Kidney glomerular epithelial cell (primary cell): ENCODE measurements at places on chromosomes 12 and 14.

- DNase-seq = no peak
Measured at GRCh38 chr12:22037947-22038346, 8.1 kb upstream of the CMAS start.

- peak; percentile 63 for DNase-seq
Measured at GRCh38 chr12:106954462-106955376, 988 bp upstream of the TMEM263 start.

- DNase-seq = no peak
Measured at GRCh38 chr12:75048767-75049166, 160.9 kb downstream of the KCNC2 start.

DNA sequence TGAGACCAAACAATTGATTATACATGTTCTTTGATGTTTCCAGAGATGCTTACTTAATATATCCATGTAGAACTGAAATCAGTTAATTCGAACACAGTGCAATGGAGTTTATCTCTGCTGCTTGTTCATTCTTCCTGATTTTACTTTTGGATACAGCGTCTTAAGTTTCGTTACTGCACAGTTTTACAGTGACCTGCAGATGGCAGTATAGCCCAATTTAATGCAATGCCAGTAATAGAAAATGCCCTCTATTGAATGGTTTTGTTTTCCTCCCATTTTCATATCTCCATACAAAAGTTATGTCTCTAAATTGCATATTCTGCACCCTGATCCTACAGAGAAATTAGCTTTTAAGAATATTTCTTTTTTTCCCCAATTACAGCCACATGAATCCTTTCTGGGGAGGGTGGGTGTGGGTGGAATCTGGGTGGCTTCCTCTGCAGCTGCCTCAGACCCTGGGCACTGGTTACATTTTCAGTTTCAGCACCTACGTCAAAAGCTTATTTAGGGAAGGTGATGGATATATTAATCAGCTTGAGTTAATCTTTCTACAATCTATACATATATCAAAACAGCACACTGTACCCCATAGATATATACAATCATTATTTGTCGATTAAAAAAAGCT lies 101.1 kb upstream of the DCD start:
- DNase-seq = peak; percentile 52

GRCh38 chr12:128829861-128830504 lies 6.2 kb upstream of the SLC15A4 start:
- no peak for DNase-seq

DNA sequence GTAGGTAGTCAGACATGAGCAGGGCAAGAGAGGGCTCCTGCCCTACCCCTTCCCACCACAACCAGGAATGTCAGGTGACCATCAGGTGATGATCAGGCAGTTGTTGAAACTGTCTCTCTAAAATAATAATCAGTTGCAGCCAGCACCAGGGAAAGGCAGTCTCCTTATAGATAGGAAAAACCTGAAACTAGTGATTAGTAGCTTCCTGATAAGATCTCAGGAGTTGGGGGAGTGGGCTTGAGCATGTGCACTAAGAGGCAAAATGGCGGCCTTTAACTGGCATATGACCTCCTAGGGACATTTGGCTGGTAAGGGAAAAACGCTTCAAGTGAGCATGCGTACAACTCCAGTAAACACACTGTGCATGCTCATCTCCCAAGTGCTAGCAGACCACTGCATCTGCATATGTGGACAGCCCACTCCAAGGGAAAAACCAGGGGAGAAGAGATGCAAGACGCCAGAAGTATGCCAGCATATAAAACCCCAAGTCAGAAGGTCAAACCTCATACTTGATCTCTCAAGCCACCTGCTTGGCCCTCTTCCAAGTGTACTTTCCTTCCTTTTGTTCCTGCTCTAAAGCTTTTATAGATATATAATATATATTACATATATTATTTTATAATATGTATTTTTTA lies 37.1 kb downstream of the TGFB3 start:
- no peak for DNase-seq

- no peak for DNase-seq
Measured at GRCh38 chr12:102522768-102523167, 42.4 kb upstream of the IGF1 start.

- DNase-seq = no peak
Measured at GRCh38 chr12:123907726-123908476, 64.7 kb downstream of the CCDC92 start.

- no peak for DNase-seq
Measured at GRCh38 chr12:46535907-46536306, 163.3 kb upstream of the SLC38A2 start.

DNA sequence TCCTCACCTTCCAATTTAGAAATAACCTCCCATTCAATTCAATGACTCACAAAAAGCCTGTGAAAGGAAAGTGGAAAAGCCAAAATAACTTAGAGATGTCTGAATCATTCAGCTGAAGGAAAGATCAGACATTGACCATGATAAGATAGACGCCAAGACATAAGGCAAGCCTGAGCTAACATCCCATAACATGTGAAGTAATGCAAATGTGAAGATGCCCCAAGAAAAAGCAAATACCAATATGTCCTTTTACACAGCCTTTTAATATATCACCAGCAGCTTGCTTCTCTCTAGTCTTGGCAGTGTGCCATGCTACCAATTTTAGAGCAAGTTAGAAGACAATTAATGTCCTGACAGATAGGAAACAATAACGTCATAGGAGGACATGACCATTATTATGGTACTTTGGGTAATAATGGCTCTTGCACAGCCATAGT lies 2.4 kb upstream of the NUMB start:
- DNase-seq = no peak

DNA sequence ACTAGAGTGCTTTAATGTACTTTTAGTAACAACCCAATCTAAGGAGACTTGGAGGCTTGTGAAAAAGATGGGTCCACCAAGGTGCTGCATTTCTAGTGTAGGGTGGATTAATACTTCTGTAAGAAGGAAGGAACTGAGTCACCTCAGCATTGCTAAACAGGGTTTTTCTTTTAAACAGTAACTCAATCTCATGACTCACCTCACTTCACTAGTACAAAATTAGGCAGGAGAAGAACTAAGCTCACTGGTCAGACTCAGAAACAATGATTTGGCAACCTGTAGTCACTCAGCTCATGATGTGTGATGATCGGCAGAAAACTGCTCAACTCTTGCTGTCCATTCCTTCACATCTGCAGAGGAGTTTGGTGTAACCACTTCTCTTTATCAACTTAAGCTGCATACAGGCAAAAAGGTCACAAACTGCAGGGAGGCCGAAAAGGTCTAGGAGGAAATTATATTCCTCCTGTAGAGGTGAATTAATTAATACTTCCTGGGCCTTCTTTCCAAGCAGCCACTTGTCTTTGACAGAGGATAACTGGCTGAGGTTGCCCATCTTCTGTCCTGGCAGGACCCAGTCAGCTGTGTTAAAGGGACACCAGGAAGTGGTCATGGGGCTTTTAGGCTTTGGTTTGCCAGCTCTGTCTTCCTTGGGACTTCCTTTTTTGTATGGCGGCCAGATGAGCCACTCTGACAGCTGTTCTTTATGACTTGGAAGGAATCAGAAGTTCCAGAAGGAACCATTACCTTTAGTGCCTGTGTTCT lies 466.9 kb downstream of the FUT8 start:
- peak; percentile 85 for DNase-seq

- no peak for DNase-seq
Measured at GRCh38 chr14:61619494-61619893, 75.8 kb upstream of the HIF1A start.

GRCh38 chr12:67649261-67649569 lies 670 bp downstream of the DYRK2 start:
- DNase-seq = no peak

GRCh38 chr12:5185435-5186069 lies 141.9 kb downstream of the KCNA5 start:
- DNase-seq = no peak

DNA sequence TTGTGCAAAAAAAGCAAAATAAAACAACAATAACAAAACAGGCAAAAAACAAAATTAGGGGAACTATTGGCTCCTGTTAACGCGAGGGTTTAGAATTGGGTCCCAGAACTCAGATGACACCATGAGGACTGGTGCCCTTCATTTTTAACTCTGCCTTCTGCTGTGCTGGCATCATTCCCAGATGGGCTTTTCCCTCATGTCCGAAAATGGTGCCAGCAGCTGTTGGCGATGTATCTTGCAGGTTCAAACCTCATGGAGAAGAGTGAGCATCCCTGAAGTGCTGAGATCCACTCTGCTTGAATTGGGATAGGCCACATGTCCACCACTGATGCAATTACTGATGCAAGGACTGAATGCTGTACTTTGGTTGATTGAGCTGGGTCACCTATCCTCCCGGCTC lies 61.1 kb downstream of the MYRFL start:
- DNase-seq = no peak

DNA sequence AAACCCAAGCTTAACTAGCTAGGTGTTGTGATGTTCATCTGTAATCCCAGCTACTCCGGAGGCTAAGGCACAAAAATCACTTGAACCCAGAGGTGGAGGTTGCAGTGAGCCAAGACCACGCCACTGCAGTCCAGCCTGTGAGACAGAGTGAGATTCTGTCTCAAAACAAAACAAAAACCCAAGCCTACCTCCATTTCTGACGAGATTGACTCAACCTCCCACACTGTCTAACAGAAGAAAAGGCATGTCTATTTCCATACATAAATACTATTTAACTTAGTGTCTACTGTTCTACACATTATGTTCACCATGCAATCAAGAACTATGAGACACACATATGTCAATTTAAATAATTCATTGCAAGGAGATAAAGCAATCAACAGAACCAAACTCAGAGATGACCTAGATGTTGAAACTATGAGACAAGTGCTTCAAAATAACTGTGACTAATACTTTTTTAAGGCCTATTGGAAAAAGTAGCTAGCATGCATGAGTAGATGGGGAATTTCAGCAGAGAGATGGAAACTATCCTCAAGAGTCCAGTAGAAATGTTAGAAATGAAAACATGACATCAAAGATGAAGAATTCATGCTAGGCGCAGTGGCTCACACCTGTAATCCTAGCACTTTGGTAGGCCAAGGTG lies 75.9 kb upstream of the DHRS4 start:
- DNase-seq = peak; percentile 86

DNA sequence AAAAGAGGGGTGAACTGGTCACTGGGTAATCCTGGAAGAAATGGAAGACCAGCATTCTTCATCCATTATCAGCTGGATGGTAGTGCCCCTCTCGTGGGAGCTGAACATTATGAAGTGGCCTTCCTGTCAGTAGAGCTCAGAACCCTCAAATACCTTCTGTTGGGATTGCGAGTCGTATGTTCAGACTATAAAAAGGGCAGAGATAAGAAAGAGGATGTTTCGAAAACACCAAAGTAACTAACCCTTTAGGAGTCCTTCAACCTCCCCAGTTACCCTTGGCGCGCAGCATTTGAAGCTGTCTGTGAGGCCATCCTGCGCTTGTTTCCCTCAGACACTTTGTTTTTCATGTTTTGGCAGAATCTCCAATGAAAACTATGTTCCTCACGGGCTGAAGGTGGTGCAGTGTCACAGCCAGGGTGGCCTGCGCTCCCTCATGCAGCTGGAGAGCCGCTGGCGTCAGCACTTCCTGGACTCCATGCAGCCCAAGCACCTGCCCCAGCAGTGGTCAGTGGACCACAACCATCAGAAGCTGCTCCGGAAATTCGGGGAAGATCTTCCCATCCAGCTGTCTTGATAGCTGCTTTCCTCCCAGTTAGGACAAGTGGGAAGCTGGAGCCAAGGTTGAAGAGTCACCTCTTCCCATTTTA lies 19.3 kb upstream of the GALNT16 start:
- no peak for DNase-seq

DNA sequence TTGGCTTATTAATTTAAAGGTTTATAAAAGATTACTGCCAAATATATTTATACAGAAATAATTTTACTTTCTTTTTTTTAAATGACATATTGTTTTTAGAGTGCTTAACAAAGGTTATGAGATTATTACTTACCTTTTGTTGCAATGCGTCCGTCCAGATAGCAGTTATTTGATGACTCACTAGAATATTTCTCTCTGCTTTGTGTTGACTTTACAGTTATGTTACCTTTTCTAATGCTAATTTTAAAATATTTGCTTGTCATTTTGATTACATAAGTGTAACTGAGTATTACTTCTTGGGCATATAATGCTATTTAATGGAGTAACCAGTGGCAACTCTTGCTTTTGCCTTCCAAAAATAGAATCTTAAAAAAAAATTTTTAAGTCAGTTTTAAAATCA lies 6.3 kb upstream of the PZP start:
- no peak for DNase-seq

DNA sequence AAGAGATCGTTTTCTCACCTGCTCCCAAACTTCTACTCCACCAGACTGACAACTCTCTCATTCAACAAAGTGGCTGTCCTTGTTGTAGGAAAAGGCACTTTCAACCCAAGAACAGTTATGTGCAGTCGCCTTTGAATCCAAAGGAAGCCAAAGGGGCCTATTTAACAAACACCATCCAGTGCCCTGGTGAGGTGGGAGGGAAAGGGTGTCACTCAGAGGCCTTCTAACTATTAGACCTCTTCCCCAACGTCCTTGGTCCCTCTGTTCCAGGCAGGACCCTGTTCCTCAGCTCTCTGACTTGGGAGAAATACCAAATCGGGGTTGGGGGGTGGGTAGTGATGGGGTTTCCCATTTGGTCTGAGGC lies 3.2 kb downstream of the SIX4 start:
- DNase-seq = no peak

GRCh38 chr12:132446633-132447326 lies 43.2 kb upstream of the FBRSL1 start:
- DNase-seq = no peak

DNA sequence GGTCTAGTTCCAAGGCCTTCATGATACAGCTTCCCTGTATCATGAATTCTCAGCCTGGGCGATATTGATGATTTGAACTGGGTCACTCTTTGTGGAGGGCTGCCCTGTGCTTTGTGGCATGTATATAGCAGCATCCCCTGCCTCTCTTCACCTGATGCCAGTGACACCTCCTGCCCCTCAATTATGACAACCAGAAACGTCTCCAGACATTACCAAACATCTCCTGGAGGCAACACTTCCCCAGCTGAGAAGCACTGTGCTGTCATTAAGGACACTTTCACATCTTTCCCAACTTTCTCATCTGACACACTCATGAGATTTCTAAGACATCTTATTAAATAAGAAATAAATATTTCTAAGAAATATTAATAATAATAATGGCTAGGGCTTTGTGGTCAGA lies 315.3 kb downstream of the BCL11B start:
- no peak for DNase-seq

DNA sequence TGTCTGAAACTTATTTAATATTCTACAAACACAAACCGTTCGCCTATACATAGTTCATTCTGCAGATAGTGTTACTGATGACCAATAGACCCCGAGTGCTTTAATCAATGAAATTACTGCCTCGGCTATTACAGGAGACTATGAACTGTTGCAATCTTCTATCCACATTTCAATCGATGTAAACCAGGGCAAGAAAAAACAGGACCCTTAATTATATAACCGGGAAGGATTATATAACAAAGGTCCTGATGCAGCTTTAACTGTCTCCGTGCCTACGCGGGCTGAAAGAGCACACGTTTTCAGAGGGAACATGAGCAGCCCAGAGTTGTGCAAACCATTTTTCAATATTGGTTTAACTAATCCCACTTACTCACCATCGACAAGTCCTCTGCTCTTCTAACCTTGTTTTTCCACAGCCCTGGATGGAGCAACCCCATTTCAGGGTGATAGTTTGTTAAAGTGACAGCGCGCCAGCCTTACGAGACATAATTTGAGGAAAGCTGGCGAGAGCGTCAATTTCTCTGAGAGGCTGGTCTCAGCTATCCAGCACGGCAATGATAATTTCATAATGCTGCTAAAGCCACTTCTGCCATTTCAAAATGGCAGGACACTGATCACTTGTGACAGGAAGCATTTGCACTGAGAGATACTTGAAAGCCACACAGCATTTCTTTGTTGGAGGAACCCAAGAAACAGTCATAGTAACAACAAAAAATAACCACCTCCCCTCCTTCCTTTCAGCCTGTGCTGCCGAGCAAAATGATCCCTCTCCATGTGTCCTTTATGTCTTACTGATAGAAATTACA lies 184.6 kb downstream of the FOXN3 start:
- no peak for DNase-seq
